ENCODE measurements at places on chromosomes 16 and 17.

GRCh38 chr17:80967404-80967872 lies 24.2 kb upstream of the CHMP6 start:
- DNase-seq: no peak

DNA sequence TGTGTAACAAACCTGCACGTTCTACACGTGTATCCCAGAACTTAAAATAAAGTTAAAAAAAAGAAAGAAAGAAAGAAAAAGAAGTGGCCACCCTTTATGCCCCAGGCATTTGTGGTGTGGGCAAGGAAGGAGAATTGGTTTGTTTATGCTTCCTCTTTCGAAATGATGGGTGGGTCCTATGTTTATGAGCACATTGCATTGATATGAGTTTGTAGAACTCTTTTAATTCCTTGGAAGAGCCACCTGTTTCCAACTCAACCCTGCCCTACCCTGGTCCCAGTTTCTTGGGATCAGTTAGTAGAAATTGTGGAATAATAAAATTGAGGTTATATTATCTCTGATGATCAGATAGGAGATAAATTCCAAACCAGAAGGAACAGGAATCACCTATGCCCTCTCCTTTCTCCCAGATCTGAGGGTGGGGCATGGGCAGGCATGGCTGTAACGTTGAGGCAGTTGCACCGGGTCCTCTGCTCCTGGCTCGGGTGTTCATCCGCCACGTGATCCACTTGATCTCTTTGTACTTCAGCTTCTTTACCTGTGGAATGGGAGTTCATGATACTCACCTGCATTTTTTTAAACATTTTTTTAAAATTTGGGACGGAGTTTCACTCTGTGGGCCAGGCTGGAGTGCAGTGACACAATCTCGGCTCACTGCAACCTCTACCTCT lies 15.9 kb downstream of the CHAD start:
- DNase-seq: no peak

GRCh38 chr17:67602444-67602843 lies 115.3 kb upstream of the NOL11 start:
- DNase-seq: no peak

- DNase-seq: peak; percentile 37
These were observed 13.1 kb upstream of the PRR35 start for GRCh38 chr16:546909-547770.

GRCh38 chr17:27759528-27759927 lies 40.8 kb downstream of the NOS2 start:
- DNase-seq: no peak

GRCh38 chr16:11316331-11317015 lies 28.8 kb upstream of the RMI2 start:
- DNase-seq: no peak

GRCh38 chr16:4828567-4829321 lies 18.3 kb downstream of the GLYR1 start:
- no peak for DNase-seq

DNA sequence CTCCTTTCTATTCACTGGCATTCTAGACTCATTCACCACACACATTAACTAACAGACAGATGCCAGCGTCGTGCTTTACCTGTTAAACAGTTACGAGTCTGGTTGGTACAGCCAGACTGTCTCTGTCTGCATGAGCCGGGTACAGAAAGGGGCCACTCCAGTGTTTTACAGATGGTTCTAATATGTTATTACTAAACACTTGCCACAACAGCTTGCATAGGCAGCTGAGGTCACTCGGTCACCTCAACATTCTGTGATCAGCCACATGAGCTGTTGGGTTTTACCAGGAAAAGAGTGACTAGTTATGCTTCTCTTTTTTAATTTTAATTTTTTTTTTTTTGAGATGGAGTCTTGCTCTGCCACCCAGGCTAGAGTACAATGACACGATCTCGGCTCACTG lies 25.2 kb downstream of the CD300A start:
- DNase-seq: no peak

DNA sequence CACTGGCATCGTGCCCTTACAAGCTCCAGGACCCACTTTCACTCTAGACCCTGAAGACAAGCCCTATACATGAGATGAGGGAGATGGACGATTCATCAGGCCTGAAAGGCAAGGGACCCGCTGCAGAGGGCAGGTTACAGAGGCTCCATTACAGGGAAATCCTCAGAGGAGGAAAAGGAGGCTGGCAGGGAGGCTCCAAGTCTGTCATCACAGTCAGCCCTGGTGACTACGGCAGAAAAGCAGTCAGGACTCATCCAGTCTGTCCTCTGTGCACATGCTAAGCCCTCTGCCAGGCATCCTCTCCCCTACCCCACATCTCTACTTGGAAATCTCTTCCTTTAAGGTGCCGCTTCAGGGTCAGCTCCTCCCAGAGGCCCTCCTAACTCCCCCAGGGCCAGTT lies 197.7 kb upstream of the CDH5 start:
- no peak for DNase-seq

GRCh38 chr17:58153046-58153445 lies 4.9 kb downstream of the OR4D1 start:
- peak; percentile 46 for DNase-seq

DNA sequence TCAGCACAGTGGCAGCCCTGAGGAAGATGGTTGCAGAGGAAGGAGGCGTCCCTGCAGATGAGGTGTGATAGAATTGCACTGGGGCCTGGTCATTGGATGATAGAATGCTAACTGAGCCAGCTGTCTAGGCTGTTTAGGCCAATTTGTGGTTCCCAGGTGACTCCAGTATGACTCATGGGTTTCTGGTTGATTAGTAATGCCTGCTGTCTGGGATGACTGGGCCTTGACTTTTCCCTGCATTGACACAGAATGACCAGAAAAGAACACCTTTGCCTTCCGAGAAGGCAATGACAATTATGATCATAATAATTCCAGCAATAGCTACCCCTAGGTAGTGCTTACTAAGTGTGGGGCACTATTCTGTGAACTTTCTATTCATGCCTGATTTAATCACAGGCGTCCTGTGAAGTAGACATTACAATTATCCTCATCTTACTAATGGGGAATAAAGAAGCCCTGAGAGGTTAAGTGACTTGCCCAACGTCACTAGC lies 31.5 kb downstream of the USP43 start:
- DNase-seq: no peak

DNA sequence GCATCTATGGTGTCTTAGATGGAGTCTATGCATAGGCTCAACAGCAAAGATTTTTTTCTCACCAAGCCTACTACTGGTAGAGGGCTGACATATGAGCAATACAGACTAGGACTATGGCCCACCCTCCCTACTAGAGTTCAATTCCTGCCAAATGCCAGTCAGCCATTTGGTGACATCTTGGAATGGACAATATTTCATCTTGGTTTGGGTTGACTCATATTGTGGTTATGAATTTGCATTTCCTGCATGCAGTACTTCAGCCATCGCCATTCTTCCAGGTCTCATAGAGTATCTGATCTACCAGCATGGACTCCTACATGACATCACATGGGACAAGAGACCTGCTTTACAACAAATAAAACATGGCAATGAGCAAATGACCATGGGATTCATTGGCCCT lies 778.1 kb upstream of the SOX9 start:
- no peak for DNase-seq

DNA sequence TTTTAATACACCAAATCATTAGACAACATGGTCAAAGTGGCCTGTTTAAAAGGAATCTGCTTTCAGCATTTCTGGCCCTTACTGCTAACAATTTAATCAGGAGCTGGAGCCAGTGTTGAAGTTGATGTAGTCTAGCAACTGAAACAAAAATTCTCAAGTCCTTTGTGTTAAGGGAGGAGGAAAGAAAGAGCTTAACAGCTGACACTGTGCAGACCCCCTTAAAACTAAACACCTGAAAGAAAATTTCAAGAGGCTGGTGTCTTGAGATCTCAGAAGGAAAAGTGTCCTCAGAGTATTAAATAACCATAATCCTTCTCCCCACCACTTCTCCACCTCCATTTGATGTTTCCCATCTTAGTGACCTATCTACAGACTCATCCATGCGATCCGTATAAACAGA lies 232.1 kb downstream of the FTO start:
- no peak for DNase-seq

GRCh38 chr16:12429756-12430155 lies 373.9 kb downstream of the CPPED1 start:
- no peak for DNase-seq

DNA sequence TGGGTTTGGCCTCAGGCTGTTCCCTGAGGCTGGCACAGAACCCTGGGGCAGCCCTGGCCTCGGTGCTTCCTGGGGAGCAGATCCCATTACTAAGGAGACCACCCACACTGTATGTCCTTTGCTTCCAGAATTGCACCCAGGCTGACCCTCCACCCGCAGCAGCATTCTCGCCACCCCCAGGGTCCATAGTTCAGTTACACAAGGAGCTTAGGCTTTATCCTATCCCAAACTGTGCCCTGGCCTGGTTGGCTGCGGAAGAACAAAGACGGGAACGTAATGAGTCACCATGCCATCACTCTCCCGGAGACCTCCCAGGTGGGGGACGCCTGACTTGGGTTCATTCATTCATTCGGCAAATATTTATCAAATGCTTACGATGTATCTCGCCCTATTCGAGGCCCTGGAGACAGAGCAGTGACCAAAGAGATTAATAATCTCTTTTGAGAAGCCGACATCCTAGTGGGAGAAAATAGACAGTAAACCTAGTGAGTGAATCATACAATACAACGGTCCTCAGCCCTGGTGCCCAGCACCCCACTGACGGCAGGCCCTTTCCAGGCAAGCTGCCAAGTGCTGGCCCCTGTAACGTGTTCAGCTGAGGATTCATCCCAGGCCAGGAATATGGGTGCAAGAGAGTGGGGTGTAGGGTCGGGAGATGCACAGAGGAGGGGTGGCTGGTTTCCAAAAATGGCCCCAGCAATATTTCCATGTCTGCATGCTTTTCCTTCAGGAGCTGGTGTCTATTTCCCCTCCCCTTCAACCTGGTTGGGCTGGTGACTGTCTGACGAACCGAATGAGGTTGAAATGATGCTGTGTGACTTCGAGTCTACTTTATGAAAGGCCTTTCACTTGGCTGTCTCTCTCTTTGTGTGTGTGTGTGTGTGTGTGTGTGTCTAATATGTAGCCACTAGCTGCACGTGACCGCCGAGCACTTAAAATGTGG lies 134.2 kb downstream of the MGAT5B start:
- no peak for DNase-seq

All from effector CD4-positive, alpha-beta T cell (primary cell).